ENCODE measurements at places on chromosomes 11 and 22.

- DNase-seq = no peak
Observed at GRCh38 chr11:22749536-22749935, 80.1 kb downstream of the SVIP start.

DNA sequence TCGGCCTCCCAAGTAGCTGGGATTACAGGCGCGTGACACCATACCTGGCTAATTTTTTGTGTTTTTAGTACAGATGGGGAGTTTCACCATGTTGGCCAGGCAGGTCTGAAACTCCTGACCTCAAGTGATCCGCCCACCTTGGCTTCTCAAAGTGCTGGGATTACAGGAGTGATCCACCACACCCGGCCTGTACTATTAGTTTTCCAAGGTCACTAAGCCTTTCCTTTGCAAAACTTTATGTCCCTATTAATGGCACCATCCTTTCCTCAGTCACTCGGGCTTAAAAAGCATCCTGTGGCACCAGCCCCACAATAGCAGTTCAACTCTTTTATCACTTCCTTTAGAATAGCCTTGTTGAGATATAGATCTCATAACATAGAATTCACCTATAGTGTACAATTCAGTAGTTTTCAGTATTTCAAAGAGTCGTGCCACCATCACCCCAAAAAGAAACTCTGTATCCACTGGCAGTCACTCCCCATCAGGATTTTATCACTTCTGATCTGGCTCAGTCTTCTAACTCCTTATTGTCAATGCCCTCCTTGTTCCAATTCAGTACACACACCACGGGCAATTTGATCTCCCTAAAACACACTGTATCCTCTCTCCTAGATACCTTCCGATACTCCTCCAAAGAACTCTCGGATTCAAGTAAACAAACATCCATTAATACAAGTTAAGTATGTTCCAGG lies 921 bp upstream of the BCL2L13 start:
- DNase-seq = no peak

GRCh38 chr22:32413719-32414118 lies 1.7 kb upstream of the RTCB start:
- DNase-seq = no peak

DNA sequence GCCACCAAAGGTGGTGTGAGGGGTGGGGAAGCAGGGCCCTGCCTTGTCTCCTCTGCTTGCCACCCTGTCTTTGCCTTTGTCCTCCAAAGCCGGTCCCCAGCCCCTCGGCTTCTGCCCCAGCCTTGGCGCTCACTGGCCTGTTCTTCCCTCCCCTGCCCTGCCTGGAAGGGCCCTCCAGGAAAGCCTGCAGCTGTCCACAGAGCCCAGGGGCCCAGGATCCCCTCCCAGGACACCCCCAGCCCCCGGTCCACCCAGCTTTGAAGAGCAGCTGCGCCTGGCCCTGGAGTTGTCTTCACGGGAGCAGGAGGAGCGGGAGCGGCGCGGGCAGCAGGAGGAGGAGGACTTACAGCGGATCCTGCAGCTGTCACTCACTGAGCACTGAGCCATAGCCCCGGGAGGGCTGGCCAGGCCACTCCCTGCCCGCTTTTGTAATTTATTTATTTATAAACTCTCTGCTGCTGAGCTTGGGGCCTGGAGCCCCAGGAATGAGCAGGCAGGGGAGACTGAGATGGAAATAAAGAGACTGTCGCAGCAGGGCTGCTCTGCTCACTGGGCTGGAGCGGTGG lies 1.3 kb upstream of the SSH3 start:
- DNase-seq = peak; percentile 38

- no peak for DNase-seq
Observed at GRCh38 chr11:113932788-113933187, 28.2 kb downstream of the HTR3B start.

DNA sequence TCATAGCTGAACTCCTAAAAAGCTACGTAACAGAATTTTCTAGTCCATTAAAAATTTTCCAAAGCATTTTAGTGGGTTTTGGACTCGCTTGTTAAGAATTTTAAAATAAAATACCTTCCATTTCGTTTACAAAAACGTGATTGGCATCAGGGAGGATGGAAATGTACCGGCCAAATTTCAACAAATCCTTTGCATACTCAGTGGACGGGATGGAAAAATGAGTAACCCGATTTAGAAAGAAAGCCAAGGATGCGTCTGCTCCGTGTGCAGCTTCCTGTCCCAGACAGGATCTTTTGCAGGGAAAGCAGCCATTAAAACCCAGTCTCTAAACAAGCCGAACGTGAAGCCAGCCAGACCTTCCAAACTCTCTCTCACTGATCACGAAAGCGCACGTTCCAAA lies 15.6 kb downstream of the TMEM184B start:
- no peak for DNase-seq

DNA sequence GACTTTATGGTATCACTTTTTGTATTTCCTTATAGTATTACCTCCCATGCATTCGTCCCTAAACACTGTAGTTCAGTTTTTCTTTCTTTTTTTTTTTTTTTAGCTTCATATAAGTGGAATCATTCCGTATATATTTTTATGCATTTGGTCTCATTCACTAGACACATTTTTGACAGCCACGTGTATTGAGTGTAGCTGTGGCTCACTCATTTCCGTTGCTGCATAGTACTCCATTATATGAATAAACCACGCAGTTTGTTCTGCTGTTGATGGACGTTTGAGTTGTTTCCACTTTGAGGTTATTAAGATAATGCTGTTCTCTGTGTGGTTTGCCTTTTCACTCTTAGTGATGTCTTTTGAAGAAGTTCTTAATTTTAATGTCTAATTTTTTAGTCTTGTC lies 8.4 kb downstream of the APLP2 start:
- no peak for DNase-seq

DNA sequence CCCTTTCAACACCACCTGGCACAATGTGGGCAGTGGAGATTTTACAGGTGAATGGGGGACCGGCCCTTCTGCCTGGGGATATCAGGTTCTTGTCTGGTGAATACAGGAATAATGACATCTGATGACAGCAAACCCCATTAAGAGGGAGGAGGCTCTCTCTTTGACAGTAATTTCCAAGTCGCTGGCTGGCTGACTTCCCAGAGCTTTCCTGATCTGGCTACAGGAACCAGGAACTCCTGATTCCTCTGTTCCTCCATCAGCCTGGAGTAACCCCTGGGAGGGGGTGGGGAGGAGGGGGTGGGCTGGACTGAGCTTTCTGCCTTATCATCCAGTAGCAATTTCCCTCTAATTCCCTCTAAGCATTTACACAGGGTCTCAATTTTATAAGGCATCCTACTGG lies 3.7 kb upstream of the MIEF1 start:
- DNase-seq = peak; percentile 82

DNA sequence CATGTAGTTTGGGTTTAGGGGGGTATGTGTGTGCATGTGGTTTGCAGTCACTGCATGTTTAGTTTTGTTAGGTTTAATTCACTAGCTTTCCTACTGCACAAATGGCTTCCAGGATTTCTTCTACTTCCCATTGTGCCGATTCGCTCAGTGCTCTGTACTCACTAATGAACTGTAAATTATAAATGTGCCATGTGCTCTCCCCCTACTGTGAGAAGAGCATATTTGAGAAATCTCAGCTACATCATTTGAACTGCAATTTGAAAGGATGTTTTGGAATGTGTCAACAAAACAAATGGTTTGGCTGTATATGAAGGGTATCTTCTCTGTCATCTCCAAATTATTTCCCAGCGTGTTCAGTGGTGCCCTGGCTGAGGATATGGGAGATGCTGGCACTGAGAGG lies 28.1 kb downstream of the CYB5R2 start:
- no peak for DNase-seq

DNA sequence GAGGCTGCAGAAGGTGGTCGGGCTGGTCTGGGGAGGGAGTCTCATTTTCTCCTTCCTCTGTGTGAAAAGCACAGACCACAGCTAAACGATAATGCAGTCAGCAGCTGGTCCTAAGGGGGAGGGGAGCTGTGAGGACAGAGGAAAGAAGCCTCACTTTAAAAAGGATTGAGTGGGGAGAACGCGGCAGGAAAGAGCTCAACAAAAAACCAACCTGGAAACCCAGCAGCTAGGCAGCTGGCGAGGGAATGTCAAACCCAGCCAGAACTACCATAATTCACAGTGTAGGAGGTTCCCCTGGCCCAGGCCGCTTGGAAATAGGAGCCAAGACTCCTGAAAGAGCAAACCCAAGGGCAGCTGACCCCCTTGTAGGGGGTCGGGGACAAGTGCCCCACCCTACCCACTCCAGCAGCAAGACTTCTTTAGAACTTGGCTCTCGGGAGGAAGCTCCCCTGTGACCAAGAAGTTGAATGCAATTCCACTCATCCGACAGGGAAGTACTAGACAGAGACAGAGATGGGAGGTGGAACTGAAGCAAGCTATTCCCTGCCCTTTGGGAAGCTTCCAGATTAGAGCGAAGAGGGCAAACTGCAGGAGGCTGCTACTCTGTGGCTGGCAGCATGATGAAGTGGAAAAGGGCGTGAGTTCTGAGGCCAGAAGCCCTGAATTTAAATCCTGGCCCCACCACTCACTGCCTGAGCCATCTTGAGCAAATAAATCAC lies 16.5 kb upstream of the DGKZ start:
- DNase-seq = peak; percentile 49

DNA sequence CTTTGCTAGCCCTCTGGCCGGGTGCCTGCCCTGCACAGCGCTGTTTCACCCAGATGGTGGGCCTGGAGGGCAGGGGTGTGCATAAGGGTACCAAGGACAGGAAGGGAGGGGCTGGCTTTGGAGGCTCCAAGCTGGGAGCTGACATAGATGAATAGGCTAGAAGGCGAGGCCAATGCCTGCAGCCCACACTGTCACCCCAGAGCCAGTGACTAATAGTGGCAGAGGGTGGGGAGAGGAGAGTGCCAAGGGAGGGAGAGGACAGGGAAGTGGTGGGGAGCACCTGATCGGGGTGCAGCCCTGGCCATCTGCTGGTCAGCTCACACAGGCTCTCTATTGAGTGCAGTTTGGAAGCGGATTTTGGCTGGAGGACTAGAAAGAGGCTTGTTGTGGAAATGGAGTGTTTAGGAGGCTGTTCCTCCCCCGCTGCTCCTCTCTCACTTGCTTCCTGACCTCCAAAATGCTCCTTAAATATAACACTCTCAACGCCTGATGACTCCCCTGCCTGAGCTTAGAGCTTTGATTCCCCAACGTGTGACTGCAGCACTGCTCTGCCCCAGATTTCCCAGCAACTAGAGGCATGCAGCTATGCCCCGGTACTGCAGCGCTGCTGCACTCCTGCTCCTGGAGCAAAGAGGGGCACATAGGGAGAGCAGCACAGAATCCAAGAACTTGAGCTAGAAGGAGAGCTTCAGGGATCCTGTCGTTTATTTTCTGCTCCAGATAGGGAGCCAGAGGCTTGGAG lies 89.2 kb downstream of the GRAMD1B start:
- no peak for DNase-seq

GRCh38 chr11:96256215-96257011 lies 86.6 kb downstream of the MAML2 start:
- no peak for DNase-seq

DNA sequence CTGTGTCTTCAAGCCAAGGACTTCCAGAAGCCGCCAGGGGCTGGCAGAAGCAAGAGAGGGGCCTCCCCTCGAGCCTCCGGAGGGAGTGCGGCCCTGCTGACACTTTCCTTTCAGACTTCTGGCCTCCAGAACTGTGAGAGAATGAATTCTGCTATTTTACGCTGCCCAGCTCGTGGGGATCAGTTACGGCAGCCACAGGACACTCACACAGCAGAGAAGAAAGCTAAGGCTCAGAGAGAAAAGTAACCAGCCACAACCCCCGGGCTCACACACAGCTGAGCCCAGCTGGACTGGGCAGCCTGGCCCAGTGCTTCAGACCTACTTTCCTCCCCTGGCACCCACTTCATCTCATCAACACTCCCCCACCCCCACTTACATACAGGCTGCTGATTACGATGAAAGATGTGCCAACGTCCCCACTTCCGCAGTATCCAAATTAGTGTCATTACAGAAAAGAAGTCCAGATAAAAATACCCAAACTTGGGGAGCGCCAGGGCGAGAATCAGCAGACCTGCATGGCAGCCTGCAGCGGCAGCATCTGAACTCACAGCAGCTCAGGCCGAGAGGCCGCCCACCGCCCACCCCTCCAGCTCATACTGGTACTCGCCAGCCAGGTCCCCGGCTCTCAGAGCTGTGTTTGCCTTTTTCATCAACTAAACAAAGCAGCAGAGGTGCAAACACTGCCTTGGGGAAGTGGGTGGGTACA lies 15.3 kb downstream of the PHF21B start:
- no peak for DNase-seq

DNA sequence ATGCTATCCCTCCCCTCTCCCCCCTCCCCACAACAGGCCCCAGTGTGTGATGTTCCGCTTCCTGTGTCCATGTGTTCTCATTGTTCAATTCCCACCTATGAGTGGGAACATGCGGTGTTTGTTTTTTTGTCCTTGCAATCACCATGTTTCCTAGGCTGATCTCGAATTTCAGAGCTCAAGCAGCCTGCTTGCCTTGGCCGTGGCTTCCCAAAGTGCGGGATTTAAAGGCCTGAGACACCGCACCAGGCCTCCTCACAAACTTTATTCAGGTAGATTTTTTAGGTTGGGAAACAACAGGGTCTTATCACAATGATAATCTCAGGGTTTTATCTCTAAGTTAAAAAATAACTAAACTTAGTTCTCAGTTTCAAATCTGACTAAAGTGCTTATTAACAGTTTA lies 125.4 kb downstream of the LUZP2 start:
- no peak for DNase-seq

- no peak for DNase-seq
Observed at GRCh38 chr11:47955061-47955755, 25.2 kb upstream of the PTPRJ start.

DNA sequence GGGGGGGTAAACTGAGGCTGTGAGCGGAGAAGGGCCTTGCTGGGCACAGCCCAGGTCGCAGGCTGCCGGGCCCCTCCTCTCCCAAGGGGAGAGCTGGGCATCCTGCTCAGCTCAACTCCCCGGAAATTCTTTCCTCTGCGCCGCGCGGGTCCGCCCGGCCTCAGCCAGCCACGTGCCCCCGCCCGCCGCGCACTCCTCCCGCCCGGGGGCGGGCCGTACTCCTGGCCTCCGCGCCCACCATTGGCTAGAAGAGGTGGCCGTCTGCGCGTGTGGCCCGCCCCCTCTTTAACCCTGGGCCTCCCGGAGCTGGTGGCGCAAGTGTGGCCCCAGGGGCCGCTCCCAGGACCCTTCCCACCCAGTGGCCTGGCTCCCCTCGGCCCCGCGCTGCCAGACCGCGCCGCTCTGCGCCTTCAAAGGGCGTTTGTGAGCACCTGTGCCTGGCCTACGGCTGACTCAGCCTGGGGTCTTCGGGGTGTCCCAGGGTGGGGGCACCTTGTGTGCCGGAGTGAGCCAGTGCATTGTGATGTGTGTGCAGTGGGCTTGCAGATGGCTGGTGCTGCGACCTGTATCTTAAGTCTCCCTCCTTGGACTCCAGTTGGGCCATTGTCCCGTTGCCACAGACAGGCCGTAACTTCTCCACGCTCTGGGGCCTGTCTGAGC lies 2.0 kb downstream of the MRGPRF start:
- DNase-seq = no peak

- no peak for DNase-seq
Observed at GRCh38 chr11:72293910-72294615, 50.1 kb upstream of the PHOX2A start.

Data from NCI-H1105 (cell line).